LHCN-M2 (cell line): ENCODE measurements at places on chromosomes 4 and X. TPM values are rescaled to one million over a fixed set of nuclear protein-coding genes. Genes with fewer than 3 reads are reported as not detected.

DNA sequence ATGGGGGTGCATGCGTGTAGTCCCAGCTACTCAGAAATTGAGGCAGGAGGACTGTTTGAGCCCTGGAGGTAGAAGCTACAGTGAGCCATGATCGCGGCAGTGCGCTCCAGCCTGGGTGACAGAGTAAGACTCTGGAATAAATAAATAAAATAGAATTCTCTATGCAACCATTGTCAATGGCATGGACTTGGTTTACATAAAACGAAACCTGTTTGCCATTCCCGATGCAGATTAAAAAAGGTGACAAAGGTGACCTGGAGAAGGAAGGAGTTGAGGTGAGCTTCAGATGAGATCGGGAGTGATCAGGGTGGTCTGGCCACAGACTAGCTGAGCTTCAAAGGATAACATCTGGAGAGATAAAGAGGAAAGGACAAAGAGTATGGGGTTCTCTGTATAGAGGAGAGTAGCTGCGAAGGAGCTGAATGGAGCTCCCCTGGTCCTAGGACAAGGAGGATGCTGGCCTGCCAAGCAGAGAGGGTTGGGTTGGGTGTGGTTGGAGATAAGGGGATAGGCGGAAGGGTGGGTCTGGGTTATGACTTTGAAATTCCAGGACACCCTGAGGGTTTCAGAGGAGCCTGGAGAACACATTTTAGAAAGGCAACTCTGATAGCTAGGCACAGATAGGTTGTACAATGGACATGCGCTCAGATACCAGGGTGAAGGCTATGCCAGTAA is 98.6 kb downstream of the RBM47 start:
- no peak for DNase-seq

DNA sequence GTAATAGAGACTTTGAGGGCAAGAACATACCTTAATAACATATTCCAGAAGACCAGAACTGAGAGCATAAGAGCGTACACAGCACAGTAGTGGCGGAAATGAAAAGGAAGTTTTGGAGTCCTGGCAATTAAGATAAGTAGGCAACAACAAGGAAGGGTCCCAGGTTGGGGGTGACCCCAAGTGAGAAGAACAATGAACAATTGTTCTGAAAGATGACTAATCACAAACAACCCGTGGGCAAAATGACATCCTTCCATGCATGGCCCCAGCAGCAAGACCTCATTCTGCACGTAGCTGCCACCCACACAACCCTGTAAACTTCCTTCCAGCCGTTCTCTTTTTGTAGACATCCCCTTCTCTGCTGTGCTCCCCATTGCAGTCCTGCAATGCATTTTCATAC is 384.4 kb upstream of the PABPC4L start:
- no peak for DNase-seq

DNA sequence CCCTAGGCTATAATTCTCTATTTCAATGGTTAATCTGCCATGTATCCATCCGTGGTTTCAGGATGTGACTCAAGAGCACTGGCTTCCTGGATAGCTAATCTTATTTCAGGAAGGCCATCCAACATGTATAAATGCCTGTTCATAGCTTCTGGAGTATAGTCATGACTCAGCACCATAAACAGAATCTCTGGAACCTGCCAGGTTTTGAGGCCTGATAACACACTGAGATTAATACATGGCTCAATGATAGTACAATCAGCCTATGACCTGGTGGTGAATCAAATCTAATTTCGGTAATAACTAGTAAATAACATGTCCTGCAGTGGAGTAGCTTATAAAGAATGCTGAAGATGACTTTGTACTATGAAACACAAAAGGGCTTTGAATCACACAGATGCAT is 5.7 kb upstream of the IL13RA2 start:
- no peak for DNase-seq

DNA sequence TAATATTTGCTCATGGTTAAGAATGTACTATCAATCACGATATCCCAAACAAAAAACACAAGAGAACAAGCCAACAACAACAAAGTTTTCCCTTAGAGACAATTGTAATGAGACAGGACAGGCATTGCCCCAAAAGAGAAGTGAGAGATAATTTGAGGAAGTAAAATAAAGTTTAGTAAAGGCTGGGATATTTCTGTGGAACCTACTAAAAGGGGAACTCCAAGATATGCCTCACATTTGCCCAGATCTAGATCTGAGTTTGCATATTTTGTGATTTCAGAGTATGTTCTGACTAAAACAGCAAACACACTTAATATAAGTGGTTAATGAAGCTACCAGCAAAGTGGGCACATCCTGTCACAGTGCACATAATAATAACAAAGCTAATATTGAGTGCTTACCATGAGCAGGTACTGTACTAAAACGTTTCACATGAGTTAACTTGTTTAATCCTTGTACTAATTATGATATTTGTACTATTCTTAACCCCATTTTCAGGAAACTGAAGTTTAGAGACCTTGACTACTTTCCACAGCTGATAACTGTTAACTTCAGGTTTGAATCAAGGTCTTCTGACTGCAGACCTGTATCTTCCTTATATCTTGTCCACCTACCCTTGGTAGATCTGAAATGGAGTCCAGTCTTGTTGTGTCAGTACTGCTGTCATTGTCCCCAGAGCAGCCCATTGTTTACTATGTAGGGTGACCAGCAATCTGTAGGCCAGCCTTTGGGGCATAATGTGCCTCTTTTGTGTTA is 26.0 kb upstream of the BMP2K start:
- DNase-seq: no peak

DNA sequence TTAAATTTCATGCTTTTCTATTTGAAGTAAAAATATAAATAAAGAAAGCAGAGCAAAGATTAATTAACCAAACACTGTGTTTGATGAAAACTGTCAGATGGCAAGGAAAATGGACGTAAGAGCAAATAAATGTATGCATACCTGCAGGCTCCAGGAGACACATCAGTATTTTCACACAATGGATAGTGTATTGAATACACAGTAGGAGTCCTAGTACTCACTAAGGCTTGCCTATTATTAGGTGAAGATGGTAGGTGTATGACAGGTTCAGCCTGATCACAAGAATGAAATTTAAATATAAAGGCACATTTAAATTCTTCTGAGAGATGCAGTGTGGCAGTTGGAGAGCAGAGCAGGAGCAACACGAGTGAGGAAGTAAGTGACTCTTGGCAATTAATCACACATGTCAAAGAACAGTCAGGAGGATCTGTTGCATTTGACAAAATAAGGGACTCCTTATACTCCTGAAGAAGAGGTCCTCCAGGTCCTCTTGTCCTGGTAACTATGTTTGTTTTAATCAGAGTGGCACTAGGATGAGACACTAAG is 106.0 kb upstream of the NDST4 start:
- no peak for DNase-seq

GRCh38 chrX:130109429-130110378 is 593 bp downstream of the ELF4 start:
- peak; percentile 39 for DNase-seq

DNA sequence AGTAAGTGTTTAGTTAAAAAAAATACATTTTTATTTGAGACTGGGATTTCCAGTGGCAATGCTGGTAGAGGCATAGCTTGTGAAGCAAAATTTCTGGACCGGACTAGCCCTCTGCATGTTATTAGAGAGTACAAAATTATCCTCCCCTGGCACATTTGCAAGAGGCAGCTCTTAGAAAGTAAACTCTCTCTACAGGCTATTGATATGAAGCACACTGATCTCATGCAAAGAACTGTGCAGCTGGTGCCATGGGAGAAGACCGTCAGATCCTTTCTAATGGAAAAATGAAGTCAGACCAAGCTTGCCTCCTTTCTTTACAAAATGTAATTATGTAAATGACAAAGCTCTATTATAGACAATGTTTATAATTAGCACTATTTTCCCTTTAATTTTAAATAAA is 2717.2 kb downstream of the PCDH7 start:
- DNase-seq: no peak

Gene PROM1
- total RNA-seq: not detected in 2 replicates

Gene THAP9
- total RNA-seq: 1.8 and 2.3 TPM in 2 replicates

Gene TLR6
- 2.9 and 3.7 TPM in 2 replicates for total RNA-seq
